ENCODE measurements at places on chromosomes 3 and 15.
A peak's percentile ranks its signal among the peaks of the same experiment; 100 is the strongest.

DNA sequence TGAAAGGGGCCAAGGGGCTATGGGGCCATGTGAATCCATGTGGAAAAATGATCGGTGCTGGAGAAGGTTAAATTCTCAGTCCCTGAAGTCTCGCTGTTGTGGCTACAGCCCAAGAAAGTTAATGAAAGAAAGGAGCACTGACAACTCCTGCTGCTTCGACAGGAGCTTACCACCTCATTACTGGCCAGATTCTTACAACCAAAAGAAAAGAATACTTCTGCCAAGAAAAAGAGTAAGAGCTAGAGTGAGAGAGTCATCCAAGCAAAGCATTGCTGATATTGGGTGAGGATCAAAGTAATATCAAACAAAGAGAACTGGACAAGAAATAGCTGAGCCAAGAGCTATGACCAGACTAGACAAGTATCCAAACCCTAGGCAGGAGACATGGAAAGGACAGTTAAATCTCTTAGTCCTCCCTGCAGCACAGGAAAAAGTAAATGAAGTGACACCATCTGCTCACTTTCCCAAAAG lies 348.4 kb upstream of the PLSCR5 start:
- DNase-seq, result no peak

DNA sequence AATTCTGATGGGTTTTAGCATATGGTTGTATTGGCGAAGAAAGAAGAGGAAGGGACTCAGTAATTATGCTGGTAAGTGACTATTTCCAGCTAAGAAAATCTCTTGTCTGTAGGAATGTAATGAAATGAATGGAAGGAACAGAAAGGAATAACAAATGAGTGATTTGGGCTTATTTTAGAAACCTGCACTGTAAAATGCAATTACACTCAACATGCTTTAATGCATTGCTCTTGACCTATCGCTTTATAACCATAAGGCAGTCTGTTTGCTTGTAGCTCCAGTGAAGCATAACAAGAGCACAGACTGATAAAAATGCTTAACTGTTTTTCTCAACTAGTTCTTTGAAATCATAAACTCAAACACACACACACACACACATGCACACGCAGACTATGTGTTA lies 549.0 kb downstream of the ROBO2 start:
- no peak for DNase-seq

DNA sequence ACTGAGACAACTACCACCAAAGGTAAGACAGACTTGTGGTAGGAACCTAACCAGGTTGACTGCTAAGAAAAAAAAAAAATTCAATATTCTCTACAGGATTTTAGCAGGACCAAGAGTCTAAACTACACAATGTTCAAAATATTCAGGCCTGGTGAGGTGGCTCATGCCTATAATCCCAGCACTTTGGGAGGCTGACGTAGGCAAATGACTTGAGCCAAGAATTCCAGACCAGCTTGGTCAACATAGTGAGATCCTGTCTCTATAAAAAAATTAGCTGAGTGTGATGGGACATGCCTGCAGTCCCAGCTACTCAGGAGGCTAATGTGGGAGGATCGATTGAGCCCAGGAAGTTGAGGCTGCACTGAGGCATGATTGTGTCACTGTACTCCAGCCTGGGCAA lies 341.6 kb upstream of the WNT5A start:
- no peak for DNase-seq

GRCh38 chr15:28952666-28953491 lies 67.1 kb downstream of the APBA2 start:
- DNase-seq, result no peak

- DNase-seq, result no peak
Observed at GRCh38 chr15:63805993-63806980, 27.5 kb downstream of the HERC1 start.

- DNase-seq, result no peak
Observed at GRCh38 chr15:84987949-84988624, 6.4 kb downstream of the PDE8A start.

DNA sequence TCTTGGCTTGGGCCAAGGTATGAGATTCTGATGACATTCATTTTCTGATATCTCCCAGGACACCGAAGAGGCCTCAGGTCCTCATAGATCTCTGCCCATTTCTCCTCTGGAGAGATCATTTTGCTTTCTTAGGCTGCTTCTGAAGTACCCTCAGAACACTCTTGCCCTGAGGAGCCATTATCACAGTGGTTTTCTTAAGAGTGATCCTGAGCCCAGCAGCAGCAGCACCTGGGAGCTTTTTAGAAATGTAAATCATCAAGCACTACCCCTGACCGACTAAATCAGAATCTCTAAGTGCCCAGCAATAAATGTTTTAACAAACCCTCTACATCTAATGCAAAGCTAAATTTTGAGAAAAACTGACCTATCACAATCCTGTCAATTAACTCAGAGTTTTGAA lies 40.6 kb upstream of the SLC9A9 start:
- no peak for DNase-seq

- peak; percentile 79 for DNase-seq
Observed at GRCh38 chr15:33293713-33294334, 16.9 kb upstream of the RYR3 start.

- no peak for DNase-seq
Observed at GRCh38 chr3:42013691-42014457, 52.0 kb upstream of the ULK4 start.

- no peak for DNase-seq
Observed at GRCh38 chr3:116005404-116005803, 382.1 kb downstream of the GAP43 start.

DNA sequence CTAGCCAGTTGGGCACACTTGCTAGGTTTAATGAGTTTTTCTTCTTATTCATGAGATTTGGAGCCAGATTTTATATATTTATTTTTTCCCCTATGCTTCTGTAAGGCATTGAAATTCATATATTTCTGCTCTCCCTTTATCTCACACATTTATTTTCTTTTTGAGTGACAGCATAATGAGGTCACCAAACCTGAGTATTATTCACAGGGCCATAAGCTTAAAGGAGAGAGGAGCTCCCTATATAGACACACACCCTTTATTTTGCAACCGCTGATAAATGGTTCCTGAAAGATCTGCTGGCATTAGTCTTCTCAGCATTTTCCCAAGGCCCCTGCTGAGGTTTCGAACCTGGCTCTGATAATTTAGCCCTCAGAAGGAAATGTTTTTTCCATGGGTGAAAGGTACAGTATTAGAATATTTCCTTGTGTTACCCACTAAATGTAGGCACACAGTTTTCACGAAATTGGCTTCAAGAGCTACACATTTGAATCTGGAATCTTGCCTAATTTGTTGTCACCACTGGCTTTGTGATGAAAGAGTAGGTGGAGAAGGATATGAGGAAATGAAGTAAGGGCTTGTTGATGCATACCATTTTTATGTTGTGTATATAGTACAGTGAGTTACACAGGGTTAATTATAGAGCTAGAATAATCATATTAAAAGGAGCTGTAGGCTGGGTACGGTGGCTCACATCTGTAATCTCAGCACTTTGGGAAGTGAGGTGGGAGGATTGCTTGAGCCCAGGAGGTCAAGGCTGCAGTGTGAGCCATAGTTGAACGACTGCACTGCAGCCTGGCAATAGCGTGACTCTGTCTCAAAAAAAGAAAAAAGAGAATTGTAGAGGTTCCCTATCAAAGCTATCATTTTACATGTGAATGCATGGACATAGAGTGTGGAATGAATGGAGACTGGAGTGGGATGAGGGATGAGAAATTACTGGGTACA lies 6.5 kb downstream of the KLHL18 start:
- DNase-seq, result no peak

DNA sequence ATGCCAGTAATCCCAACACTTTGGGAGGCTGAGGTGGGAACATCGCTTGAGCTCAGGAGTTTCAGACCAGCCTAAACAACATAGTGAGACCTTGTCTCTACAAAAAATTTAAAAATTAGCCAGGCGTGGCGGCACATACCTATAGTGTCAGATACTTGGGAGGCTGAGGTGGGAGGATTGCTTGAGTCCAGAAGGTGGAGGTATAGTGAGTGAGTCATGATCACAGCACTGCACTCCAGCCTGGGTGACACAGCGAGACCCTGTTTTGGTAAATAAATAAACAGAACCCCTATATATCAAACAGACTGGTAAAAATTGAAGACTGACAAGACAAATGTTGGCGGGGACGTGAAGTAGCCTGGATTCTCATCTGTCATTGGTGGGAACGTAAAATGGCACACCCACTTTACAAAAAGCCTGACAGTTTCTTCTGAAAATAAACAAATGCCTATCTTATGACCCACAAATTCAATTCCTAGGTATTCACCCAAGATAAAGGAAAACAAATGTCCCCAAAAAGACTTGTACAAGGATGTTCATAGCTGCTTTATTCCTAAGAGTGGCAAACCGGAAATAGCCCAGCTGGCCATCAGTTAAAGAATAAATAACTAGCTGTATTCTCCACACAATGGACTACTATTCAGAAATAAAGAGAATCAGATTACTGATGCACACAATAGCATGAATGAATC lies 47.0 kb upstream of the GK5 start:
- DNase-seq, result peak; percentile 8

DNA sequence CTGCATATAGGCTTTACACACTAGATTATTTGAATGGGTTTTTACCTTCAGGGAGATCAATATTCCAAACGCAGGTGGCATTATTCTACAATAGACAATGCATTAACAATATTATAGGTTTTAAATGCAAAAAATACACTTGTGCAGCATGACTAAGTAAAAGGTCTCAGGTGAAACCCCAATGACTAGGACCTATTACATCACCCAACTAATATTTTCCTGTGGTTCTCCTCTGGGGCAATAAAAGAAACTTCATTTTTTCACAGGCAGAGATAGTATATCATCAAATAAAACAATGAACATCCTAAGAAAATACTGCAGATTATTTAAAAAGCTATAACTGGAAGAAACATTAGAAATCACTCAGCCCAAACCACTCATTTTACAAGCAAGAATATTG lies 375.3 kb downstream of the ROBO1 start:
- DNase-seq, result no peak

GRCh38 chr3:55164876-55165275 lies 237.0 kb upstream of the LRTM1 start:
- no peak for DNase-seq

- DNase-seq, result peak; percentile 32
Observed at GRCh38 chr3:86793786-86794185, 197.2 kb downstream of the VGLL3 start.

- no peak for DNase-seq
Observed at GRCh38 chr3:11306817-11307589, 34.8 kb downstream of the ATG7 start.

- DNase-seq, result no peak
Observed at GRCh38 chr15:81506071-81506470, 132.1 kb upstream of the TMC3 start.

DNA sequence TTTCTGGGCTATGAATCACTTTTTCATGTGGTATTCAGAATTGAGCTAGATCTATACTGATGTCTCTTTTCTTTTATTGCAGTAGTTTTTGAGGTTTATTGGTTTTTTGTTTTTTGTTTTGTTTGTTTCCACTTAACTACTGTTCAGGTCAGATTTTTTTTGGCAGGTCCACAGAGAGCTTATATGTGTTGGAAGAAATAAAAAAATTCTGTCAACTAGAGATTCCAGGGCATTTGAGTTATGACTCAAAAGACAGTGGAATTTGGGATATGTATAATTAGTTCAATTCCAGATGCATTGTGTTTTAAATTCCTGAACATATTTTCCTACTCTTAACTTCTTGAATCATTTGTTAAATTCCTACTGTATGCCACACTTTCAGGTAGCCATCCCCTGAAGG lies 727.2 kb downstream of the SI start:
- DNase-seq, result no peak

GRCh38 chr3:174247687-174248152 lies 611.4 kb upstream of the NAALADL2 start:
- DNase-seq, result no peak

DNA sequence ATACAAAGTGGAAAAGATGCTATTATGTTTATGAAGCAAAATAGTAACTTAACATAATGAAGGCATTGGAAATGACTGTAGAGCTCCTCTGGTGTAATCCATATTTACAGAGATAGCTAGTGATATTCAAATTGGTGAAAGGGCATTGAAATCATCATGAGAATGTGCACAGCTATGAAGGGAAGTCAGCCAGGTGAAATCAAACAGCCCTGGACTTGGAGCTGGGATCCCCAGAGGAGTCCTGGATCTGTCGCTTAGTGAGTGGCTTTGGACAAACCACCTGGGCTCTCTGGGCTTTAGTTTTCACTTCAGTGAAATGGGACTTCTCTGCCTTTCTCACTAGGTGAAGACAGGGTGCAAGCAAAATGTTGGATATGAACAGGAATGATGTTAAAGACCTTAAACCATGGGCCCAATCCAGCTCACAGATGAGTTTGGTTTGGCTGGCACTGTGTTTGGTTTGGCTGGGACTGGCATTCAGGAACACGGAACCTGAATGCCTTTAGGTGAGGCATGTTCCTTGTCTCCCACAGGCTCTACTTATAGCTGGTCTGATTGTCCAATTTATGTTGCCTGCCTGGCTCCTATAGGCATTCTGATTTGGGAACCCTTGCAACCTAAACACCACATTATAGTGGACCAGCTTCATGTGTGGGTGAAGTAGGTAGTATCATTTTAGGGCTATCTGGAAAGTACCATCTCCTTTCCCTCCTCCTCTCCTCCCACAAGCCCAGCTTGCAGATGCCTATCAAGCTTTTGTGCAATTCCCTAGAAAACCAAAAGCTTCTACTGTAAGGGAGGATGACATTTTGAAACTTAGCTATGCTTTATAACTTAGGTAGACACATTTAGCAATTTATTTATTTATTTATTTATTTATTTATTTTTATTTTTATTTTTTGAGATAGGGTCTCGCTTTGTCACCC lies 110.6 kb upstream of the TNFAIP8L3 start:
- no peak for DNase-seq

DNA sequence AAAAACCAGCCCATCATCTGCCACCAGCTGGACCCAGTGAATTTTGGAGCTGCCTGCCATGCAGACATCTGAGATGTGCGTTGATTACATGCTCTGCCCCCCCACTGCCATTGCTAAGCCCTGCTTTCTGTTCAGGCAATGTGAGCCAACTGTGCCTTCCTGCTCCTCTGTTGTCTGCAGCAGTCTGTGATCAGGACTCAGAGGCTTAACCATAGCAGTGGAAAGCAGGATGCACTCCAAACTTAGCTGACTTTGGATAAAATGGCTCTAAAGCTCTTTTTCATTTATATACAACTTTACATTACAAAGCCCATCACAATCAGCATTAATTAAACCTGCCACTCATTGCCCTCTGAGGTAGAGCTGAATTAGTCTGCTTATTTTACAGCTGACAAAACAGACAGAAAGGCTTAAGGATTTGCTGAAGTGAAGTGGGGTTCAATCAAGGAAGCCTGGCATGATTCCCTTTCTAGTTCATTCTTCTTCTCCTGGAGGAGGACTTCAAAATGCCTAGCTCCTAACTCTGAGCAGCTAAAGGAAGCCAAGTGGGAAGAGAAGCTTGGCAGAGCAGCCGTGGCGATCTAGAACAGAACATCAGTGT lies 15.7 kb upstream of the RPS27L start:
- DNase-seq, result no peak

- no peak for DNase-seq
Observed at GRCh38 chr15:51186891-51187290, 92.2 kb upstream of the TNFAIP8L3 start.

DNA sequence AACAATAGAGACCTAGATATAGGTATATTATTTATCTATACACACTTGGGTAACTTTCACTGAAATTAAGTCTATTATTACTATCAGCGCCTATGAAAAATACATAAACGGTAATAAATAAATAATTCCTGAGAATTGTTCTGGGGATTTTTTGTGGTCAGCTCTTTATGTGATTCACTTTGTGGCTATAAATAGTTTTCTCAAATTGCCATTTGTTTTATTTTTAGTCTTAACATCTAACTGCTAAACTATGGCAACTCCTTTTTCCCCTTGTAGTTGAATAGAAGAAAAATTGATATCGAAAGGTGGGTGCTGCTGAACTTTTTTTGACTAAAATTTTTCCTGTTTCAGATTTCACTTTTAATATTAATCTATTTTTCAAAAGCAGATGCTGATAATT lies 189.0 kb downstream of the VGLL3 start:
- DNase-seq, result no peak
